ENCODE measurements at places on chromosomes 1 and 21.

- no peak for DNase-seq
Measured at GRCh38 chr1:203584507-203584906, 42.1 kb upstream of the ATP2B4 start.

DNA sequence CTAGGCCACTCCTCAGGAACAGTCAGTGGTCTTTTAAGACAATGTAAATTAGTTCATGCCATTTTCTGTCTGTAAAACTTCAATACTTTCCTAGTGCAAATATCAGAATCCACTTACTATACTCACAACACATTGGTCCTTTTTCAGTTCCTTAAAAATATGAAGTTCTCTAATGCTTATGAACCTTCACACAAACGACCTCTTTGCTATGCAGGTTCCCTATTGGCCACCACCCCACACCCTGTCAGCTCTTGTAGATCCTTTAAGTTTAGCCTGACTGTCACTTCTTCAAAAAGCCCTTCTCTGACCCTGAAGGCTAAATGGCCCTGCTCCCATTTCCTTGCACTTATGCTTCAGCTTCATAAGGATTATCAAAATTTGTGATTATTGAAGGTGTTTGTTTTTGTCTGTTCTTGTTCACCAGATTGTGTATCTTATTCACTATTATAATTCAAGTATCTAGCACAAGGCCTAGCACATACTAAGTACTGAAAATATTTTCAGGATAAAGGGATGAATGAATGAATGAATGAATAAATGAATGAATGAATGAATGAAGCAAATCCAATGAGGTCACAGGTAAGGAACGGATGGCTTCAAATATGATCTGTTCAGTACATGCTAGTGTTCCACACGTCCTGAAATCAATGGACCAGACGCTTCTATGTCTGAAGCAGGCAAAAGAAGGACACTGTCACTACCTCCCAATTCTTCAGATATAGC, 373.9 kb downstream of the VAV3 start:
- DNase-seq: no peak

- no peak for DNase-seq
Measured at GRCh38 chr1:119321666-119322419, 46.7 kb upstream of the HAO2 start.

DNA sequence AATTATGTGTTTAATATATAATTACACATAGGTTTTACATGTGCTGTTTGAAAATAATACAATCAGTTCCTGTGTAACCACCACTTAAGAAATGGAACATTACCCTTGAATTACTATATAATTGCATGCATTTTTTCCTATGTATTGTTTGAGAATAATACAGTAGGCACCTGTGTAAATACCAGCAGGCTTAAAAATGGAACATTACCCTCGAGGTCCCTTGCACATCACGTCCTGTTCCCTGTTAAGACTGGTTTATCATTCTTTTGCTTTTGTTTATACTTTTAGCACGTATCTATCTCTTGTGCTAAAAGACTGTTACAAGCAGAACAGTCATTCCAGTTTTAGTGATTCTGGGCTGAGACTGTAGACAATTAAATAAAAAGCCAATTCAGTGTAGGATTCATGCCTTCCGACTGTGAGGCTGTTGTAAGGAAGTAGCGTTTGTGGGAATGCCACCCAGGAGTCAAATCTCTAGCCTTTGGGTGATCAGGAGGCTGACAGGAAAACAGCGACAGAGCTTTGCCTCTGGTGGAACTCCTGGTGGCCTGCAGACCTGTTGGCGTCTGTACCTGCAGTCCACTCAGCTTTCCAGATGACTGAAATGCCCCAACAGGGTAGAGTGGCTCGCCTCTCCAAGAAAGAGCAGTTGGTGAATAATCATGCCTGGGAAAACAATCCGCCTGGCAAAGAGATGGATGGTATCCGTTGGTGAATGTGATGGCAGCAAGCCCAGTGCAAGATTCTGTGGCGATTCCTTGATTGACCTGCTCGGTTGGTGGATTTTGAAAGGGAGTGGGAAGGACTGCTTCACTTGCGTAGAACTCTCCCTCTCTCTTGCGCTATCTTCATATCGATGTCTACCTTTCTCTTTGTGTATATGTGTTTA, 58.0 kb downstream of the DISC1 start:
- DNase-seq: no peak

DNA sequence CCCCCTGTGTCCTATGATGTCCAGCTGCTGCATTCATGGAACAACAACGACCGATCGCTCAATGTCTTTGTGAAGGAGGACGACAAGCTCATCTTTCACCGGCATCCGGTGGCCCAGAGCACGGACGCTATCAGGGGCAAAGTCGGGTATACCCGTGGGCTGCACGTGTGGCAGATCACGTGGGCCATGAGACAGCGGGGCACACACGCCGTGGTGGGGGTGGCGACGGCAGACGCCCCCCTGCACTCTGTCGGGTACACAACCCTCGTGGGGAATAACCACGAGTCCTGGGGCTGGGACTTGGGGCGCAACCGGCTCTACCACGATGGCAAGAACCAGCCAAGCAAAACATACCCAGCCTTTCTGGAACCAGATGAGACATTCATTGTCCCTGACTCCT, 63.3 kb downstream of the SPSB1 start:
- no peak for DNase-seq

GRCh38 chr1:200684015-200684414, 14.3 kb upstream of the DDX59 start:
- DNase-seq: no peak

- DNase-seq: no peak
Measured at GRCh38 chr1:53981220-53981619, 35.1 kb downstream of the LRRC42 start.

GRCh38 chr1:109466125-109466451, 258 bp upstream of the SYPL2 start:
- no peak for DNase-seq

DNA sequence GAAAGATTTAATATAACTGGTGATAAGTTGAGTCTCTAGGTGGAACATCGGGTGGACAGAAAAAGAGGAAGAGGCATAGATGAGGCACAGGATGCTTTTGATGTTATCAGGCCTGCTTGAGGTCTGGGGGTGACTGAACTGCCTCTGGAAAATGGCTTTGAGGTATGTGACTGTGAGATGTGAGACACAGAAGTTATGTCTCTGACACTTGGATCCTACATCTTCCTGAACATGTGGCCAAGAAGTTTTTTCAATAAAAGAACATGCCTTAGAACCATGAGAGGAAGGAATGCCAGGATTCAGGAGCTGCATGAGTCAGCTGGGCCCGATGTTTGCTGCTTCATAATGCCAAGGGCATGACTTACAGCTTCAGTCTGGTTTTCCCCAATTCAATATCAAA, 11.5 kb upstream of the AIM2 start:
- DNase-seq: no peak

- DNase-seq: no peak
Measured at GRCh38 chr1:23325393-23325792, 18.7 kb downstream of the HNRNPR start.

DNA sequence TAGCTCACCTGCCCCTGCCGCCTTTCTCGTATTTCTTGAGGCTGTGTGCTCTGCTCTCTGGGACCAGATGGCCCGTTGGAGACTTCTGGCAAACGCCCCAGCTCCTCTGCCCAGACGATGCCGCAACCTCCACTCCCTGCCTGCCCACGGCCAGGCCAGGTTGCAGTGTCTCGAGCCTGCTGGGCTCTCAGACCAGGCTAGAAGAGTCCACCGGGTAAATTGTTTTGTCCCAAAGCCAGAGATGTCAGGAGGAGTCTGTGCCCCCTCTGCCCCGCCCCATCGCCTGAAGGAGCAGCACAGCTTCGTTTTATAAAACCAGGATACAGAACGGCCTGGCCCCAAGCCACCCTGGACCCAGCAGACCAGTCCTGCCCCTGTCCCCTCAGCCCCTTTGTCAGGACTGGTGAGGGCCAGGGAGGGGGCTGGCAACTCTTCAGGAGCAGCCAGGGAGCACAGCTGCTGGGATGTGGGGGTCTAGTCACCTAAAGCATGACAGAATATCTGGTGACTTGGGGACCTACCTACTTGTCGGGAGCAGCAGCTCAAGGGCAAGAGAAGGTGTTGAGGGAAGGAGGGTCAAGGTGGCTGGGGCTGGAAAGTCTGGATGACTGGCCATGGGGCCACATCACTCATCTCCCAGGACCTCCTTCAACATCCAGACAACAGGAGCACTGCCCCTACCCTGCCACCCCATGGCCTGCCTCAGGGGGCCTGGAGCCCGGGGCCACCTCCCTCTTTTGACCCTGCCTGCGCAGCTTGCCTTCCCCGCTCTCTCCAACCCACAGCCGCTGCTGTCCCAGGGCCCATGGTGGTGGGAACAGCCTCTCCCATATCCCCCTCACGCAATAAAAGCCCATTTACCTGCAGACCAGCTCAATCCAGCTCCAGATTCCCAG, 33.9 kb upstream of the LBR start:
- DNase-seq: no peak

DNA sequence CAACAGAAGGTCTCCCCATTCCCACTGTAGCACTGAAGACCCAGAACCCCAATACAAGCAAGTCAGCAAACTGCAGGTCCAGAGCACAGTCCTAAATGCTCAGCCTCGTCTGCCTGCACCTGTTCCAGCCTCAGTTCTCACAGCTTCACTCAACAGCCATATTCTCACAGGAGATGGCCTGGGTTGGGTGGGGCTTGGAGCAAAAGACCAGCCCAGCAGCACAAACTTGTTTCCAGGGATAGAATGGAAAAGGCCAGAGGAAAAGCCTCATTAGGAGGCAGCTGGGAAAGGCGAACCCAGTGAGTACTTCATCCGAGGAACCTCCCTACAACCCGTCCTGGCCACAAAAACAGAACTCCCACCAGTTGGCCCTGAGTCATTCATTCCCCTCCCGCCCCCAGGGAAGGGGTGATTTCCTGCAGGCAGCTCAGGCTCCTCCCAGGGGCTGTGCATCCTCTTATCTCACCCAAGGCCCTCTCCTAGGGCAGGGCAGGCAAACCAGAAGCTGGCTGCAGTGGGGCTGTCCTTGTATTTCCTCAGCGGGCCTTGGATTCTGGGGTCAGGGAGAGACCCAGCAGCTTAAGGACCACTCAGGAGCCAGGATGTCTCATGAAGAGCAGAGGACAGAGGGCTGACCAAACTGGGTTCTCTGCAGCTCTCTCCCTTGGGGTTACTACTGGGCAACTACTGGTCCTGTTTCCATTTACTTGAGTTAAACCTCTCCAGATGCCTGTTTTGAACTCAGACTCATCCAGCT, 7.4 kb upstream of the MPL start:
- DNase-seq: peak; percentile 25

DNA sequence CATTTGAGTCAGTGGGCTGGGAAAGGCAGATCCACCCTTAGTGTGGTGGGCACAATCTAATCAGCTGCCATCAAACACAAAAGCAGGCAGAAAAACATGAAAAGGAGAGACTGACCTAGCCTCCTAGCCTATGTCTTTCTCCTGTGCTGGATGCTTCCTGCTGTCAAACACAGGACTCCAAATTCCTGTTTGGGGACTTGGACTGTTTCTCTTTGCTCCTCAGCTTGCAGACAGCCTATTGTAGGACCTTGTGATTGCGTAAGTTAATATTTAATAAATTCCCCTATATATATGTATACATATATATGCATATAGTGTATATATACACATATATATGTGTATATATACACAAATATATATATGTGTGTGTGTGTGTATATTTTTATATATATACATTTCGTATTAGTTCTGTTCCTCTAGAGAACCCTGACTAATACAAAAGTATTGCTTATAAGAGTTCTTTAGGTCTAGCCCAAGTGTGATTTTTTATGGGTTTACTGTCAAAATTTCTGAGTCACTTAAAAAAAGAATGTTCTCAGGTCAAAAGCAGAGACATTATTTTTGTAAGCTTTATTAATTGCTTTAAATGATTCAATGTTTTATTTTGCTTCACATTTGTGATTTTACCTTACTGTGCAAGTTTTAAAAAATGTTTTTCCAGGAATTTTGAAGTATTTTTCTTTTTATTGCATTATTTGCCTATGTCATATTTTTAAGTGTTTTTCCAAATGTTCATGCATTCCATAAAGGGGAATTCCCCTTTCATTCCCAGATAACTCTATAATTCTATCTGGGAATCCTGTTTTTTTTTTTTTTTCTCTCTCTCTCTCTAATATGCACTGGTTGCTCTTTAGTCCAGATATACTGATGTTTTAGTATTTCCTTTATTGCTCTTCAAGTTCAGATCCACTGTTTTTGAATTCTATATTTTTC, 92.1 kb upstream of the ADAMTS5 start:
- DNase-seq: no peak

DNA sequence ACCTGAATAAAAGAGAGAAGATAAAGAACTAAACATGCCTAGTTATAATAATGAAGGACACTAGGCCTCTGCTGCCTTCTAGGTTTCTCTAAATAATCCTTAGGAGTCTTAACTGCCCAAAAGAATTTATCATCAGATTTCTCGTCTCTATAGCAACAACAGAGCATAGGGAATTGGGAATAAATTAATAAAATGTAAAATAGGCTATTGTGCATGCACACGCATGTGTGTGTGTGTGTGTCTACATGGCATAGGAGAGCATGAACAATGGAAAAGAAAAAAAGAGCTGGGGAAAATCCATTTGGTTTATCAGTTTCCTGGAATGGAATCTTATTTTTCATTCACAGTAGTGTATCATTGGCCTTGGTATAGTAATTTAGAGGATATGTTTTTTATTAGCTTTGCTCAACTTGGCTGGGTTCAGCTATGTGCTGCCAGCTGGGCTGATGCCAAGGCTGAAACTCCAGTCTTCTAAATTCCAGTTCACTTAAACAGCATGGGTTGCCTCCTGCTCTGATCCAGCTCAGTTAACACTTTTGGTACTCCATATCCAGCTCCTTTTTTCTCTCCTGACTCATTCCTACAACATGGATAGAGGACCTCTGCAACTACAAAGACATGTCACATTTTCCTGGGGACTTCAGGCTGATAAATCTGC, 80.6 kb upstream of the SLFNL1 start:
- DNase-seq: no peak

GRCh38 chr1:6519935-6520671, 28.6 kb upstream of the PLEKHG5 start:
- no peak for DNase-seq

- no peak for DNase-seq
Measured at GRCh38 chr21:37008724-37009123, 2.2 kb downstream of the RIPPLY3 start.

GRCh38 chr1:92992054-92992453, 30.8 kb upstream of the DIPK1A start:
- DNase-seq: no peak

GRCh38 chr1:21924503-21925005, 12.6 kb downstream of the HSPG2 start:
- no peak for DNase-seq

DNA sequence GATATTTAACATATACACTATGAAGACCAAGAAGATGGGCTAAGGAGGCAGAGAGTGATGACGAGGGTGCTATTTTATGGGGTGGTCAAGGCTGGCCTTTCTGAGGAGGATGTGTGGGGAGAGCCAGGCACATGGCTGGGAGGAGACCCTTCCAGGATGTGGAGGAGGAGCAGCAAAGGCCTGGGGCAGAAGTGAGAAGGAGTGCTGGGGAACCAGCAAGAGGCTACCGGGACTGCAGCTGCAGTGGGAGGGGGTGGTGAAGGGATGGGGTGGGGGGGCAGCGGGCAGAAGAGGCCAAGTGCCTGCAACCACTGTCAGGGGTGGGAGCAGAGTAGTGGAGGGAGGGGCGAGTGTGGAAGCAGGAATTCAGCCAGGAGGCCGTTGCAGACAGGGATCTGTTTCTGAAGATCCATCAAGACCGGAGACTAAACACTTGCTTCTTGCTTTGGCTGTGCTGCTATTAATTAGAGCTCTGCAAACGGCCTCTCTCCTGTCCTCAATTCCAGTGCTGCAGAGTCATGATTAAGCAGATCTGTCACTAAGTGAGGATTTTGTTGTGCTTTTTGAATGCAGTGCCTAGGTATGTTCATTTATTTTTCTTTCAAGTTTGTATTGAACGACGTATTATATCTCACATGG, 89.9 kb downstream of the IER5 start:
- no peak for DNase-seq
